Hematopoietic multipotent progenitor cell treated with erythropoietin and hydrocortisone succinate and interleukin-3 and kit ligand, for 17 days (in vitro differentiated cells): ENCODE measurements at places on chromosomes 5 and 9.

DNA sequence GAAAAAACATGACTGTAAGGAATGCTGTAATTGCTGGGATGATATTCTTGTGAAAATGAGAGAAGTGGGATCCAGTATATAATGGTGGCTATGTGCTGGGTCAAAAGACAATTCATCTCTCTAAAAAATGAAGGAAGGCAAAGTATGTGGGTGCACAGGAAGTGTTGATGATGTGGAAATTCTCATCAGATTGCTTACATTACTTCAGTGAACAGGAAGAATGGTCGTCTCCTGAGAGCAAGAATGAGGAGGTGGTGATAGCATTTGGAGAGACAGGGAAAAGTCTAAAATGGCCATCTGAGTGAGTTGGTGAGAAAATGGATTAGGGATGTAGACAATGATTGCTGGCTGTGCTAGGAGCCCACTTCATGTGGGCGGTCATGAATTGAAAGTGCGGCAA, 253.5 kb upstream of the NREP start:
- no peak for DNase-seq

- DNase-seq, result no peak
Observed at GRCh38 chr9:135887585-135888050, 19.7 kb downstream of the CAMSAP1 start.

DNA sequence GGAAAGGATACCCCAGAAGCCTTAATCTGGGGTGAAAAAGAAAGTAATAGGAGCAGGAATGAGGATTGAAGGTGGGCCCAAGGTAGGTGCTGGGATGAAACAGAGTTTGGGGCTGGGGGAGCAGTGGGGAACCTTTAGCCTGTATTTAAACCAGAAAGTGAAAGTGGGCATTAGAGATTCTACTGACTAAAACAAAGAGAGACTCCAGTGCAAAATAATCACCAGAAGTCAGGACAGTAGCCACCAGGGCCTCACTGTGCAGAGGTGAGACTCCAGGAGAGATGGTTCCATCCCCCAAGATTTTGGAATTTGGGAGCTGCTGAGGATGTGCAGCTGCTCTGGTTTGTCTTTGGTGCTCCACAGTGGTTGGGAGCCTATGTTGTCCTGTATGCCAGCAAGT, 13.1 kb downstream of the DNAJB5 start:
- DNase-seq, result no peak

DNA sequence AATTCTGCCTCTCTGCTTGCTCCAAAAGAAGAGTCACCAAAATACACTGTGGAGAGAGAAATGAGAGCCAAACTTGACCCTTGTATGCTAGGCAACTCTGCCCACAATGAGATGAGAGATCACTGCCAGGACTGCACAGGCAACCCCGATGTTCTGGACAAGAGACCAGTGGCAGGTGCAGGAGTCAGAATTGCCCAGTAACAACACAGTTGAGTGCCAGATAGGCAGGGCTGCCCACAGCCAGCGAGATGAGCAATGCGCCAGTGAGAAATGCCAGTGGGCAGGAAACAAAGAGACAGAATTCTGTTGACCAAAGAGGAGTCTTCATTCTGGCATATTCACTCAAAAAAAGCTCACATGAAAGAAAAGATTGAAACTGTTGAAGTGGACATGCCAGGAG, 570.7 kb downstream of the CAAP1 start:
- no peak for DNase-seq

DNA sequence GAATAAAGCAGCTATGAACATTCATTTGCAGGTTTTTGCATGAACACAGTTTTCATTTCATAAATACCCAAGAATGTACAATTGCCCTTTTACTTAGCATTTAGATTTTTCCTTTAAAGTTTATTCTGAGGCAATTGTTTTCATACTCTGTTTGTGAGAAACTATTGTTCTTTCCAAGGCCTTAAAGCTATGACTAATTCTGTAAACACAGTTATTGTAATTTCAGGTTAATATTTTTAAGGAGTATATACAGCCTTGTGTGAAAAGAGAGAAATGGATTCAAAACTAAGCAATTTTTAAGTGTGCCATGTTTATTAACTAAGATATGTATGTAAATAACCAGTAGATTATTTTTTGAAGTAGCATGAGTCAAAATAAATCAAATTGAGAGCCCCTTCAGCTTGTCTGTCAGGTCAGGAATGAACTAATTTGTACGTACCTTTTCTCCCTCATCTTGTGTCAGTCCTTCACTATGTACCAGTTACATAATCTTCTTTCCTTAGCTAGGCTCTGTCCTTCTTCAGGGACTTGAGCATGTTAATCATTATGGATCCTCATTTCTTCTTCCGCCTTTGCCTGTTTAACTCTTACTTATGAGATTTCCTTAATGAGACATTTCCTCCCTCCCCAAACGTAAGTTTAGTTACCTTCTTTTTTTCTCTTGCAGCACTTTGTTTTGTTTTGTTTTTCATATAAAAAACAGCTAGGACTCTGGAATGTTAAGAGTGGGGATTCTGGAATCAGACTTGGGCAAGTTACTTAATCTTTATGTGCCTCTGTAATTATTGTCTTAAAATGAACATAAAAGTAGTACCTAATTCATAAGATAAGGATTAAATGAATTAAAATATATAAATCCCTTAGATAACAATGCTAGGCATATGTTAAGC, 63.6 kb downstream of the NIPBL start:
- no peak for DNase-seq

DNA sequence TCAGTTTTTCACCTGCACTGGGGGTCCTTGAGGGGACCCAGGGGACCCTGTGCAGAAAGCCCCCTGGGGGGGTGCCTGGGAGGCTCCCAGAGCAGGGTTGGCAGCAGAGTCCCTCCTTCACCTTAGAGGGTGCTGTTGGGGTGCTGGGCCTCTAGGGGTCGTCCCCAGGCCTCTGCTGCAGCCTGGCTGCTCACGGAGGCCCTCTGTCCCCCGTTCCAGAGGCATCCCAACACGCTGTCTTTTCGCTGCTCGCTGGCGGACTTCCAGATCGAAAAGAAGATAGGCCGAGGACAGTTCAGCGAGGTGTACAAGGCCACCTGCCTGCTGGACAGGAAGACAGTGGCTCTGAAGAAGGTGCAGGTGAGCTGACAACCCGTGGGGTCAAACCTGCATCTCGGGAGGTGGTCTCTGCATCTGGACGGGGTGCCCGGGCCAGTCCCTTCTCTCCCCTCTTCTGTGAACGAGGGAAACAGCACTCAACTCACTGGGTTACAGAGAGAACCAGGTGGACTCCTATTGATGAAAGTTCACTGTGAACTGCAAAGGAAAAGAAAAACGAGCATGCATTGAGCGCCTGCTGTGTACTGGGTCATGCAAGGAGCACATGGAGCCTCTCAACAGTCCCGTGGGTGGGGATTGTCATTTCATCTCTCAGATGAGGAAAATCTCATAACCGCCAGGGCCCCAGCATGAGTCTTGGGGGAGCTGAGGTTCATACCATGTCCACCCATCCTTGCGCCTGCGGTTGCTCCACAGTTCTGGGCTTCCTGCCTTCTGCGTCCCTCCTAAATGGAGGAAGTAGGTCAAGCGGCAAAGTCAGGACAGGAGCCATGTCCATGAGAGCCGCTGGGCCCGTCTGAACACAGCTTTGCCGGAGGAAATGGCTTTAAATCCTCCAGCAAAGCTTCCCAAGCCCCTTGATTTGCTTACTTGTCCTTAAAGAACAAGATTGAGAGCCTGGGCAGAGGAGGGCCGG, 54.8 kb downstream of the NEK6 start:
- DNase-seq, result no peak

- DNase-seq, result no peak
Observed at GRCh38 chr9:81387360-81388106, 301.8 kb downstream of the TLE1 start.

DNA sequence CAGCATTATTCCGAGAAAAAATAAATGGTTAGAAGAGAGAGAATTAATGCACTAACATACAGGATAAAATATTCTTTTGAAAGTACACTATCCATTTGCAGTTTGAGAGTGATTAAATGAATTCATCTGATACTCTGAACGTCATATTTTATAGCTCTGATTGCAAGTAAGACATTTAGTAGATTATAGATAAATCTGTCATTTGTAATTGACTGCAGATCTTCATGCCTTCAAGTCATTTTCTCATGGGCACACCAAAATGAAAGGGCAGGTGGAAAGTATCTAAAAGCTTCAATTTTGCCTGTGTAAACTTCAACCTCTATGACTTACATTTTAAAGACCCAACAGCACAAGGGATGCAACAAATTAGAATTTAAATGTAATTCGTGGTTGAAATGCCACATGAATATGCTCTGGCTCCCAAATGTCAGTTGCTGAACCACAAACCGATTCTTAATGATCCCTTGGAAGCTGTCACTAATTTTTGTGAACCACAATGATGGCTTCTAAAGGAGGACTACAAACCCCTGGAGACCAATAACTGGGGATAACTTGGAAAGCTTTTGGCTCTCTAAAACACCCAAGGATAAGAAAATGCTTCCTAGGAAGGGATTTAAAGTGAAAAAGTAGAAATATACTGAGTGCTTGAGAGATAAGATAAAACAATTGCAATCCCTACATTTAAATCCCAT, 3.9 kb downstream of the TYRP1 start:
- no peak for DNase-seq

GRCh38 chr5:15510092-15510491, 10.1 kb downstream of the FBXL7 start:
- no peak for DNase-seq

DNA sequence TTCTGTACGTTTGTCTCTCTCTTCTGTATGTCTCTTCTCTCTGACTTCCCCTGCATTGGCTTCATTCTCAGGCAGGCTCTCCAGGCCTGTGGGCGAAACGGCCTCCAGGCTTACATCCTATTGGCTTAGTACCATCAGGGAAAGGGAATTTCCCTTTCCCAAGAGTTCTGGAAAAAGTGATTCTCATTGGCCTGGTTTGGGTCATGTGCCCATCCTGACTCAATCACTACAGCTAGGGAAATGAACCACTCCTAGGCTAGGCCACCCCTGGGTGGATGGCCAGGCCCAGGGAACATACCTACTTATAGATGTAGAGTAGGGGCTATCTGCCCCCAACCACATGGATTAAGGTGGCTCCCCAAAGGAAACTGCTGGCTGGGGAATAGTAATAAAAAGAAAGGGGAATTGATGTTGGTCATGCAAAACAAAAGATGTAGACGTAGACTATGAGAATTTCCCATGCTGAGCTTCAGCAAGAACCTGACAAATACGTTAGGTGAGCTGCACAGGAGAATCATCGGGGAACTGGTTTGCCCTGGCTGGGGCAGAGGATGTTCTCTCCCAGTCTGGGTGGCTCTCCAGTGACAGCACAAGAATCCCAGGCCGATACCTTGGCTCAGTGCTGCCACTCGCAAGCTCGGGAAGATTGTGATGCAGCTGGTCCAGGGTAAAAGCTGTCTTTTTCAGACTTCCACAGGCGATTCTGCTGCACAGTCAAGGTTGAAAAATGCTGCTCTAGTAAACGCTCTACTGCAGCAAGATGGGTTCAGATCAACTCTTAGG, 3.7 kb upstream of the EGR1 start:
- no peak for DNase-seq

DNA sequence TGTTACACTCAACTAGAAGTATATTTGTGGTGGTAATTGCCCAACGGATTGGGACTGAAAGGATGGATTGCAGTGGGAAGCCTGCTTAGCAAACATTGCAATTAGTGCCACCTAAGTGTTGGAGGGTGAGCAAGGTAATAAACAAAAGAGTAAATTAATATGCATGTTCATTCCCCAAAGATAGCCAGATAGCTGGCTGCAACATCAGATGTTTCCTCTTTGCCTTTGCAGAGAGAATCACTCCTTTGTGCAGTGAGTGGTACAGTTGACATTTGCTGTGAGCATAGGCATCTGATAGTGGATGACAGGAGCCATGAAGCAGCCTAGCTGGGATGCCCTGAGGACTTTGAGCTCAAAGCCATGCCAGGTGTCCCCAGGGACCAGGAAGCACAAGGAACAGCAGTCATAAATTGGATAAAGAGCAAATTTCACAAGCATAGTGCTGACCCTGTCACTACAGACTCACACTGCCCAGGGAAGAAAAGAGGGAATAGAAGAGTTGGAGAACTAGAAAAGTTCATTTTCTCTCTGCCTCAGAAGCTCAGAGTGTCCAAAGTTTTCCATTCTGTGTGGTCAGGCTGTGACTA, 336.1 kb upstream of the SLC30A5 start:
- no peak for DNase-seq

- DNase-seq, result no peak
Observed at GRCh38 chr5:18944771-18945170, 1043.2 kb downstream of the CDH18 start.

GRCh38 chr9:80605129-80605528, 1033.4 kb downstream of the TLE4 start:
- no peak for DNase-seq

DNA sequence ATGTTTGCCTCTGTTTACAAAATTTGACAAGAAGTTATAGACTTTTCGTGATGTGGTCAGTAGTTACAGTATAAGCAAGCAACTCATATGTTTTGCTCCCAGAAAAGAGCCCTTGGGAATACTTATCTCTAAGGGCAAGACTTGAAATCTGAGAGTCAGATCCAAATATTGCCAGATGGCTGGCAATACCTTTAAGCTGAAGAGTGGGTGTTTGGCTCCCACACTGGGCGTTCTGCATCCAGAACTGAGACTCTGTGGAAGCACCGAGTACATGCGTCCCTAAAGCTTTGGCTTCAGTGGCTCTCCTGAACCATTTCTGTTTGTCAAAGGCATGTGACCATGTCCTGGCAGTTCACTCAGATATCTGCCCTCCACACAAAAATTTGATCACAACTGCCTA, 194.1 kb downstream of the DCP2 start:
- DNase-seq, result no peak

DNA sequence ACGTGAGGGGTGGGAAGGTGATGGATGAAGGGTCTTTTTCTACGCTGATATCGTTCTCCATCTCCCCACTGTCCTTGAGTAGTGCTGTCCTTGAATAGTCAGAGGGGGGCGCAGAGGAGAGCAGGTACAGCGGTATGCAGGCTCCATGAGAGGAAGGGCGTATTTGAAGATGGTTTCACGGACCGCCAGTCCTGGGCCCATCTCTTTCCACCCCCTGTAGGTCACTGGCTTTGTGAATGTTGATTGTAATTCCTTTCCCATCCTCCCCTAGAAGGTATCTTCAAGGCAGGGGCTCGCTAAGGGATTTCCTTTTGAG, 40.8 kb upstream of the DAB2IP start:
- DNase-seq, result no peak

- DNase-seq, result no peak
Observed at GRCh38 chr5:80248378-80248777, 7.5 kb downstream of the SERINC5 start.

DNA sequence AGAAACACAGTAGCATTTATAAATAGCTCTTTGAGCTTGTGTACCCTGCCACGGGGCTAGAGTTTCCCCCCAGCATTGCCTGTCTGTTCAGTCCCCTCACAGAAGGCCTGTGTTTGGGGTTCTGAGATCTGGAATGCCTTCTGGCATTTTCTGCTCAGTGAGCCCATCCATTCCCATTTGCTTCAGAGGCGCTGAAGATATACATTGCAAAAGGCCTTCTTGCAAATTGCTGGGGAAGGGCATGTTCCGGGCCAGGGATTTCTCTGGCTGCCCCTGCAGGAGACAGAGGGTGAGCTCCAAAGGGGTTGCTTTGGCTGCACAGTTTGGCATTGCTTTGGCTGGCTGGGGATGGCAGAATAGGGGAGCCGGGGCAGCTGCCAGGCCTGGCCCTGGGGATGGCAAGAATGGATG, 308.4 kb downstream of the MSX2 start:
- no peak for DNase-seq
